D341Med (cell line): ENCODE measurements at places on chromosomes 7 and 10.

- no peak for DNase-seq
Observed at GRCh38 chr10:69333205-69333604, 54.9 kb downstream of the HK1 start.

DNA sequence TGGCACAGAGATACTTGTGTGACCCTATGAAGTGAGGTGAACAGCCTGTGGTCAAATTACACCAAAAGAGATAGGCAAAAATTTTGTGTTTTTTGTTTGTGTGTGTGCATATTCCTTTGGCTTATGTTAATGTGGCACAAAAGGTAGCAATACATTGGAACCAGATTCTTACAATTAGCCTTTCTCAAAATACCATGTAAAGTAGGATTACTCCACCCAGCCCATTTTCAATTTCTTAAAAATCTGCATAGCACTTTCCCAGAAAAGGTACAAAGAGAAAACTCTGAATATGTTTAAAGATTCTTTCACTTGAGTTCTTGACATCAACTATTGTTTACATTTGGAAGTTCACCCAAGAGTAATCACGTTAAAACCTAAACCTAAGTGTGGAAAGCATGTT lies 157.3 kb upstream of the YAE1 start:
- no peak for DNase-seq

GRCh38 chr7:73704640-73705550 lies 14.6 kb downstream of the STX1A start:
- DNase-seq, result peak; percentile 85

DNA sequence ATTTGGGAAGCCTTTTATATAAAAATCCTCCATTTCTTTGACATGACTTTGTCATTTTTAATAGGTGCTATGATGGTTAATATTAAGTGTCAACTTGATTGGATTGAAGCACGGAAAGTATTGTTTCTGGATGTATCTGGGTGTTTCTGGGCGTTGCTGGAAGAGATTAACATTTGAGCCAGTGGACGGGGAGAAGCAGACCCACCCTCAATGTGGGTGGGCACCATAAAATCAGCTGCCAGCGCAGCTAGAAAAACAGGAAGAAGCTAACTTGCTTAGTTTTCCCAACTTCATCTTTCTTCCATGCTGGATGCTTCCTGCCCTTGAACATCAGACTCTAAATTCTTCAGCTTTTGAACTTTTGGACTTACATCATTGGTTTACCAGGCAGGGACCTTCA lies 1003.0 kb downstream of the SORCS3 start:
- no peak for DNase-seq

- DNase-seq, result peak; percentile 7
Observed at GRCh38 chr10:30763918-30764317, 134.4 kb upstream of the LYZL2 start.

DNA sequence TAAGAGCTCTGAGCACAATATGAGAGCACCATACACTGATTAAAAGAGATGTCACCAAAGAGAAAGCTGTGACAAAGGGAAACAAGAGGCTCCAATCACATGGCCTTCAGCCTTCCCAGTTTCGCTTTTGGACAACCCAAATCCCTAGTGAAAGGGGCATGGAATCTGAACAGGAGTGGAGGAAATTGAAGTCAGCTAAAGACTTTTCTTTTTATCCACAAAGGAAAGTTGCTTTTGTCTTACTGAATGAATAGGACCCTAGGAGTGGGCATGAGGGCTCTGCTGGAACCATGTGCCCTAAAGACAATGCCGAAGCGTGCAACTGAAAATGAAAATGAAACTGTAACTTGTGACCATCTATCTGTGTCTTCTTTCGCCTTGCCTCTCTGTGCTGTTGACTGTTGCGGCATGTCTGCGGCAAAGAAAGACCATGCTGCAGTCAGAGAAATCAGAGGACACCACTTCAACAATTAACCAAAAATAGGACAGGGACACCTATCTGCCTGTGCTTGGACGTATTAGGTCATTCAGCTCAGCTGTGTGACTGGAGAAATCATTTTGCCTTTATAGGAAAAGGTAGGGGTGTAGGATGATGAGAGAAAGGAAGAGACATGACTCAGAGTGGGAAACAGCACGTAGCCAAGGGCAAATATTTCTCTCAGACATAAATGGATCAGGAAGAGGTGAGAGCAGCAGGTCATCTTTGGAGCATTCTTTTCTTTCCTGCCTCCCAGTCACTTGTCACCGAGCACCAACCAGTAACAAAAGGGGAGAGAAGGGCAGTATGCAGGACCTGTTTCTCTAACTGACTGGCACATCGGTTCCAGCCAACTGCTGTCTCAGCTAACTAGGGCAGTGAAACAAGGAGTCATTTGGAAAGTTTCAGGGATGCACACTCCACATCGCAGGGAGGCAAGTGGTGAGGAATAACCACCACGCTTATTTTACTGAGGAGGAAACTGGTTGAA lies 12.3 kb downstream of the CAV2 start:
- no peak for DNase-seq

GRCh38 chr7:138756591-138757242 lies 41.1 kb upstream of the TMEM213 start:
- no peak for DNase-seq

DNA sequence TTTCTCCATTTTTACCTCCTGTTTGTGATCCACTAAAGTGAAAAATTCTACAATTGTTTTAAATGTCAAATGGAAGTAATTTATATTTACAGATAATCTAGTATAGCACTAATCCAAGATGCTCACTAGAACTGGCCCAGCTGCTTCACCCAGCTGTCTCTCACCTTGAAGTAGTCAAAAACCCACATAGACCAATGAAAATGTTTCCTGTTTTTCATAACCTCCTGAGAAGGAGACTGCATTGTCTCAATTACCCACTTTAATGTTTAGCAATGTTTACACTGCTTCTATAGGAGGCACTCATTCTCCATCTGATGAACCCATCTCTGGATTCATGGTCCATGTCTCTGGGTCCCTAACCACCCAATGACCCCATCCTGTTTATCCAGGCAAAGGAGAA lies 56.1 kb upstream of the ADO start:
- no peak for DNase-seq

DNA sequence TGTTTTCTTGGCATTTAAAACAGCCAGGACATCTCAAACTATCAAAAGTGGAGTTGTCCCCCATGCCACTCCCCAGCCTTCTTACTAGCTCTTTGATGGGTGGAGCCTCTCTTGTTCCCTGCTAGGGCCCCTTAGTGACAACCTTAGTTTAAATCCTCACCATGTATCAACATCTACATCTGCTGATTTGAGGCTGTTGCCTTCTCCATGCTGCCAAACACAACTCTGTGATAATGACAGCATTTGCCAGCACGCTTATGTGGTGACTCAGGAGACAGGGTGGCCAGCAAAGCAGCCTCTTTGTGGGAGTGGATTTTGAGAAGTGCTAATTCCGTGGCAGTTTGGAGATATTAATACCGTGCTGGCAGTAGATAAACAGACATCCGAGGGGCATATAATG lies 145.4 kb downstream of the LRRC4 start:
- peak; percentile 56 for DNase-seq

GRCh38 chr7:54345746-54346145 lies 196.4 kb upstream of the VSTM2A start:
- DNase-seq, result no peak

GRCh38 chr7:12569673-12570072 lies 847 bp upstream of the SCIN start:
- DNase-seq, result no peak

GRCh38 chr7:17020250-17020649 lies 138.5 kb upstream of the AGR3 start:
- DNase-seq, result no peak

DNA sequence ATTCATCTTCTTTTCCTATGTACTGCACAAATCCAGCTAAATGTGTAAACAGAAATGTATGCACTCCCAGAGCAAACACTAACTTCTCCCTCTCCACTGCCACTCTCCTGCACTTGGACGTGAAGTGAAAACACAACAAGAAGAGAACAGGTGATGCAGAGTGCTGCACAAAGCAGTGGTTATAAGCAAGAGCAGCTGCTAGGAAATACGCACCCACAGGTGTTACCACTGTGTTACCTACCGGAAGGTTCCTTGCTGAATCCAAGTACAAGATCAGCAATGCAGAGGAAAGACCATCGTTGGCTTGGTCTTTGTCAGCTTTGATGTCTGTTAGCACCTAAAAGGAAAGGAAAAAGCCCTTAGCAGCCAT lies 54.6 kb upstream of the NCAPG2 start:
- DNase-seq, result no peak

GRCh38 chr10:121248266-121248665 lies 350.0 kb downstream of the FGFR2 start:
- DNase-seq, result no peak

- DNase-seq, result no peak
Observed at GRCh38 chr10:103609231-103610082, 116.0 kb downstream of the NEURL1 start.

DNA sequence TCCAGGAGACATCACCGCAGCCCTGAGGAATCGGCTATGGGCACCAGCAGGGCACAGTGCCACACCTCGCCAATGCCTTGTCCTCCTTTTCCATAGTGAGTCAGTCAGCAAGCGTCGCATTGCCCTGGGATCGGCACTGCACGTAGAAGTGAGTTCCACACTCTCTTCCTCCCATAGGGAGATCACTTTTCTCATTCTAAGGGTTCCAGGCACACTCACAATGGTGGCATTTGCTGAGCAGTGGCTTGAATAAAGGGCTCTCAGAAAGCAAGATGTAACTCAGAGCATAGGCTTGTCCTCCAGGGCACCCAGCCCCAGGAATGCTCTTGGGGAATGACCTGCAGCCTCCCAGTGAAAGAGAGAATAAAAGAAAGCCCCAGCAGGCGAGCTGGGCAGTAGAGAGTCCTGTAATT lies 1.1 kb upstream of the VIM start:
- DNase-seq, result no peak

DNA sequence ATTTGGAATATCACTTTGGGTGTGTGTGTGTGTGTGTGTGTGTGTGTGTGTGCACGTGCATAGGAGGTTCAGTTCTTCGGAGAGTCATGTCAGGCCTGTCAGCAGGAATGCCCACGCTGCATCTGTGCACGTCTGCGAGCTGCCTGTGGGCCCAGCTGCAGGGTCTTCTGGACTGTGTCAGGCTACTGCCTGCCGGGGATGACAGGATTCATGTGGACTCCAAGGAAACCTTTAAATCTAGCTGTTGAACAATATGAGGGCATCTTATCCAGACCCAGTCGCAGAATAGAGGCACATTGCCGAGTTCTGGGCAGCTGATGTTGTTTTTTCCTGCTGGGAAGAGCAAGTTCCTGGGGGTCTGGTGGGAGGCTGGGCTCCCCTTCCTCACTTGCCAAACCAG lies 19.0 kb downstream of the AQP1 start:
- DNase-seq, result peak; percentile 4

DNA sequence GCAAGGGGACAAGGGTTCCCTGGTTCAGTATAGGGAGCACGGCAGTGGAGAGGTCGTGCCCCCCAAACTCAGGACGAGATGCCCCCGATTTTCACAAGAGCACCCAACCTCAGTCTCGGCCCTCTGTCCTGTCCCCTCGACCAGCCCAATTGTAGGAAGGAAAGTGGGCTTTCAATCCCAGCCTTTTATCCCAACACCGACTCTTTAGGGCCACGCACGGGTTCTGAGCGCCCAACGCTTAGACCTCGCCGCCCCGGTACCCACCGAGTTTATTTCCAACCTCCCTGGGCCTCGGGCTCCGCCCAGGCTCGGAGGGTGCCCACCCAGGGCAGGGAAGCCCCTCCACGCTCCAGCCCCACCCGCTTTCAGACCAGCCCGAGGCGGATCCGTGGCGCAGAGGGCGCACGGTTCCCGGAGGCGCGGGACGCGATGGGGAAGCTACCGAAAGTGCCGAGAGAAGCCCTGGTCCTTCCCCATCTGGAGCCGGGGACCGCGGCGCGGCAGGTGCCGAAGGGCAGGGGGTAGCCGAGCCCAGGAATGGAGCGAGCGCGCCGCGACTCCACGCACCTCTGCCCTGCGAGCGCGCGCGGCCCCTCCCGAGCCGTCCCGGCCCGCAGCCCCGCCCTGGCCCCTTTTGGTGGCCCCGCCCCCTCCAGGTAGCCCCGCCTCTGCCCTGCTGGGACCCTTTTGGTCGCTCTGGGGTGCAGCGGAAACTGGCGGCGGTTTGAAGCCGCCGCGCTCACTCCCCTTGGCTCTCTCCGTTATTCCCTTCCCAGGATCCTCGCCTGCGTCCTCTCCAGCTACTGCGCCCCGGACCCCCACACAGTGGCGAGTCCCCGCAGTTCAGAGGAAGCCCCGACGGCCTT lies 20.4 kb downstream of the GRID2IP start:
- DNase-seq, result peak; percentile 73

- no peak for DNase-seq
Observed at GRCh38 chr7:37269711-37270508, 178.8 kb downstream of the ELMO1 start.

DNA sequence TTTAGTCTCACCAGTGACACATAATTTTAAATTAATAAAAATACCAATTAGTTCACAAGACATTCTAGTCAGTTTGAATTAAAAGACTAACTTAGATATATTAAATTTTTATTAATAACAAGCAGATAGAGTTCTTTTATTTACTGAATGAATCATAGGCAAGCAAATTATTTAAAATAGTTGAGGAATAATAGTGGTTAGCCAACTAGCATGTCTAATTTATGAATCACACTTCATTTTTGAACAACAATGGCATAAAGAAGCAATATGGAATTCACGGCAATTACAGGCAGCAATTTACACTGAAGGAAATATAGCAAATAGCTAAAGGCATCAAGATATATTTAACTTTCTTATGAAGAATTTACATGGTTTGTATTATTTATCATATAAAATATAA lies 187.0 kb upstream of the SLC26A5 start:
- DNase-seq, result no peak

- DNase-seq, result no peak
Observed at GRCh38 chr7:2096692-2097387, 135.9 kb downstream of the MAD1L1 start.

- no peak for DNase-seq
Observed at GRCh38 chr10:124347956-124348355, 70.8 kb downstream of the OAT start.

GRCh38 chr10:91616137-91616536 lies 16.7 kb downstream of the PPP1R3C start:
- DNase-seq, result no peak

DNA sequence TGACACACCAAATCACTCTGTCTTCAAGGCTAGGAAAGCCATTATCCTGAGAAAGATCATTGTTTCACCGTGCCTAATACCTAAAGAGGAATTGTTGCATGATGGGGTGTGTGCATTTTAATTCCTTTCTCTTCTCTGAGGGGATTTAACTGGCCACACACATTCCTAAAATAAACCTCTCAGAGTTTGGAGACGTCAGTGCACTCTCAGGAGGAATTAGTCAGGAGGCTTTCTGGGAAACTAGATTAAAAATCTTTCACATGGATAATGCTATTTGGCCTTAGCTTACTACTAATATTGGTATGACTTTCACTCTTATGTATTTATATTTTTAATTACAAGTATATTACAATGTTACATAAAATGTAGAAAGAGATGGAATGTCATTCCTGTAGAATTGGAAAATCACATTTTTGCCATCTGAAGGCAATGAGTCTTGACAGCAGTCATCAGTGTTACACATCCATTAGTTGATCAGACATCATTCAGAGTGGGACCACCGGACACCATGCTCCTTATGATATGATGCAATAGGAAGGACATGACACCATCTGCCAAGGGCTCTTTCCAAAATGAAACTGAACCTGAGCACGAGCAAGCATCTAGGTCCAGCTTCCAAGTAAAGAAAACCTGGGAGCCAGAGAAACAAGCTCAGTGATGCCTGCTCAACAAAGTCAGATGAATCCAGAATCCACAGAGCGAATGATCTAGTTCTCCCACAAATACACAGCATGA lies 43.1 kb upstream of the TMEM273 start:
- DNase-seq, result no peak
